Hindlimb muscle (tissue), 1 donor: ENCODE measurements at places on chromosomes 5 and 9. TPM values are rescaled to one million over a fixed set of nuclear protein-coding genes. Genes with fewer than 3 reads are reported as not detected.

The PLCXD3 gene
- 0.03 TPM for polyA plus RNA-seq

The ASTN2 gene
- 4.2 TPM for polyA plus RNA-seq

DNA sequence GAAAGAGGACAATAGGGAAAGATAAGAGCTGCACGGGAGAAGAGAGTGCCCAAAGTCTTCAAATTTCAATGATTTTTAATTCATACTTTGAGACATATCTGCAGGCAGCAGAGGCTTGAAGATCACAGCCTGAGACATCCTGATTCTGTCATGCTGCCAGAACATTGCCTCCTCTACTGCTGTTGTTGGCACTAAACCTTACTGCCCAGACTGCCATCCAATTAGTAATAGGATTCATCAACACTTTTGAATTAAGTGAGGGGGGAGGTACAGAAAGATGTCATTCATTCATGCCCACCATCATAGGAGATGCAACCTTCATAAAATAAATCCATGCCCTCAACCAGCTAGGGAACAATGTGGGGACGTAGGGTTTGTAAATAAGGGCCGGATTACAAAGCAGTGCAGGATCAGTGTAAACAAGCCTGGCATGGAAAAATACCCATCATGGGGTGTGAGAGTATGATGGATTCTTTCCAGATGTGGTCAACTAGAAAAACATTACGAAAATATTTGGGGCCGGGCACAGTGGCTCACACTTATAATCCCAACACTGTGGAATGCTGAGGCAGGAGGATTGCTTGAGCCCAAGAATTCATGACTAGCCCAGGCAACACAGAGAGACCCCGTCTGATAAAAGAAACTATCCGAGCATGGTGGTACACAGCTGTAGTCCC, 122.1 kb upstream of the DAPK1 start:
- no peak for DNase-seq

The ERBIN gene
- 42.5 TPM for polyA plus RNA-seq

The ZNF608 gene
- polyA plus RNA-seq: 25.4 TPM

The C9orf50 gene
- 0.26 TPM for polyA plus RNA-seq

DNA sequence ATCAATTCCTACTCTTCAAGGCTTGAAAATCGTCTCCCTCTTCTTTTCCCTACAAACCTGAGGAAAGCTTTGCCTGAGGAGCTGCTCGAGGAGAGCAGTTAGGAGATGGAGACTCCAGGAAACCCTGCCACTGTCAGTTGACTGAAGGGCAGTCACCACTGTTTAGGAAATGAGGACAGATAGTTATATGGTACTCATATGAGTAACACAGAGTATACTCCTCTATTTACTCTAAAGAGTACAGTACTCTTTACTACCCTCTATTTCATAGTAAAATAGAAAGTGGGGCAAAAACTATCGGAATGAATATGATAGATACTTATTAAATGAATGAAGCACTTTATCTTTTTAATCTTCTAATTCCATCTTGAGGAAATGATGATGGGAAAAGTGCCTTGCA, 115.8 kb downstream of the MAPKAP1 start:
- DNase-seq: no peak

The PLEKHG4B gene
- 0.39 TPM for polyA plus RNA-seq

DNA sequence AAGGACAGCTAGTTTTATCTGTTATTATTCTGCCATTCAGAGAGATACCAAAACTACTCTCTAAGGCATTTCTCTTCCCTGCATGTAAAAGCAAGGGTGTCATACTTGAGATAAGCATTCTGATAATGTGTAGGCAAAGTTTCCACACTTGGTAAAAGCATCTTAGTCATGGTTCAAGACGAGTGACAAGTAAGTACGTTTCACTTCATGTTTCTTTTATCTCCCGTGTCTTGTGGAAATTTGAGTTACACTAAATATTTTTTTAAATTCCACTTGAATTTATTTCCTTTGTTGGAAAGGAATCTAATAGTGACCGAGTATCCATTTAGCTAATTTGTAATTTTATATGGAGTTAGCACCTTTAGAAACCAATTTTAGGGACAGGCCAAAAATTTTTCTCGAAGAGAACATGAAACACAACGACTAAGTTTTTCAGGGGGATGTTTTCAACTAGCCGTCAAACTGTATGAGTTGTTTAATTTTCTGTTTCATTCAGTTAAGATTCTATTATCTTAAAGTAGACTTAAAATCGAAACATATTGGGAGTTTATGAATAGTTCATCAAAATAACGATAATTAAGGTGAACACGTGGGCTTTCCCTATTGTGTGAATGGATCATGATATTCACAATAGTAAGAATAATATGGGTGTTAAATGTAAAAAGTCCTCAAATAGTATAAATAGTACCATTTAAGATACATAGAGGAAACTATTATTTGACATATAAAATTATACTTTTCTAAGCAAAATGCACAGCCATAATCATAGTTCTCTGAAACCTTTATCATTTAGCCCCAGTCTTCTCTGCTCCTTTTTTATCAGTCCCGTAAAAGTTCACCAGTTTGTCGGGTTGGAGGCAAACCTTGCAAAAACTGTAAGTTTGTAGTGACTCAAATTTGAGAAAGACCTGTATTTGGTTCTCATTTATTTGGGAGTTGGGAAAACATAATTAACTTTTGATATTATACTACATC, 1.6 kb downstream of the RFESD start:
- no peak for DNase-seq

DNA sequence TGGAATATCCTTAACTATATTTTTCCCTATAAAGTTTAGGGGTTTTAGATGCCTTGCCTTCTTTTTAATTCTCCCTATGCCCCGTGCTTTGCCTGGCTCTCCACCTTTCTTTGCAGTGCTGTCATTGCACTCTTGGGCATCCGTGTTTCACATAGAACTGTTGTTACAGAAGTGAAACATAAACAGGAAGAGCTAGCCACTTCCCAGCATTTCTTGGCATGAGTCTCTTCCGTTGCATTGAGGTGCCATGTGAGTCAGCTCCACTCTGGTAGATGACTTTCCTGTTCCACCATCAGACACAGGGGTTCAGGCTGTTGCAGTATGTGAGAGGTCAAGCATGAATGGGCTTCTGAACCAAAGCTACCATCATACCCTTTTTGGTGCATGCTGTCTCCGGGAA, 73.4 kb downstream of the ANGPTL2 start:
- DNase-seq: peak; percentile 60

The PSD2 gene
- 0.31 TPM for polyA plus RNA-seq

- DNase-seq: no peak
Observed at GRCh38 chr5:71632168-71632567, 45.0 kb downstream of the MCCC2 start.
